Stimulated activated CD4-positive, alpha-beta T cell treated with anti-CD3 and anti-CD28 coated beads, TNF-alpha, amount 100 ng/mL, for 1 hour (primary cell): ENCODE measurements at places on chromosomes 7 and 10.

DNA sequence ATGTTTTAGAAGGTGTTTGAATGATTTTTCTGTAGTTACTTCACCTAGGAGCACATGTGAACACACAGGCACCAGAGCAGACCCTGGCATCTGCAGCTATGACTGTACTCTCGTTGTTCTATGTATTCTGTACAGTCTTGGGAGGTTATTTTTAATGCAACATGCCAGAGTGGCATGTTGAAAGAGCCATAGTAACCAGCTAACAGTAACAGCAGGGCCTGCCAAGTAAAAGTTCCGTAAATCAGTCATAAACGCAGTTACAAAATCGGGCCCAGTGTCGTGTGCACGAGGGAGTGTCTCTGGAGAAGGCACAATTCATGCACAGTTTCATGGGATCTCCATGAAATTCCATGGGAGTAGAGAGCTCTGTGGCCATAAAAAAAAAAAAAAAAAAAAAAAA is 108.3 kb upstream of the CDK6 start:
- no peak for DNase-seq

DNA sequence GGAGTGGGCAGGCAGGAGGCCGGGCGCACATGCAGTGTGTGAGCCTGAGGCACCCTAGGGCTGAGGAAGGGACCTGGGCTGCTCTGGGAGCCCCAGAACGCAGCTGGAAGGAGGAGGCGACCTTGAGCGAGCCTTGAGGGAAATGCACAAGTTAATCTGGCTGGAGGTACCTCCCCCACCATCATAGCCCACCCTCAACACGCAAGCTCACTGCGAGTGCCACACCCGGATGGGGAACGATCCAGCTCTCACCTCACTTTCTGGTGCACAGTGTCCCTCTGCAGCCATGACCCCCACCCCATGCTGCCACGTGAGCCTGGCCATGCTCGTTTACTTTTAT is 162.4 kb upstream of the PPP2R2D start:
- no peak for DNase-seq

DNA sequence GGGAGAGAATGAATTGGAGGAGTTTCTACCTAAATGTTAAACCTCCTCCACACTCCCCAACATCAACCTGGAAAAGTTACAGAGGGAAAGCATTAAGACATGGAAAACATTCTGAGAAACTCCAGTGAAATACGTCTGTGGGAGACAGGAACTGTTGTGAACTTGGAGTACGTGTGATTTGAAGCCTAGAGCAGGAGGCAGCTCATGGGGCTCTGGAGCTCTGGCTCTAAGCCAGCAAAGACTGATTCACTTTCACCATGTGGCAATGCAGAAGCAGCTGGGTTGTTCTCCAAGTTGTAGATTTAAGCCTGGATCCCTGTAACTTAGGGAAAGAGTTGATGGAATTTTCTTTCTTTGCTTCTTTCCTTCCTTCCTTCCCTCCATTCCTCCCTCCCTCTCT is 503.2 kb downstream of the NRG3 start:
- no peak for DNase-seq

DNA sequence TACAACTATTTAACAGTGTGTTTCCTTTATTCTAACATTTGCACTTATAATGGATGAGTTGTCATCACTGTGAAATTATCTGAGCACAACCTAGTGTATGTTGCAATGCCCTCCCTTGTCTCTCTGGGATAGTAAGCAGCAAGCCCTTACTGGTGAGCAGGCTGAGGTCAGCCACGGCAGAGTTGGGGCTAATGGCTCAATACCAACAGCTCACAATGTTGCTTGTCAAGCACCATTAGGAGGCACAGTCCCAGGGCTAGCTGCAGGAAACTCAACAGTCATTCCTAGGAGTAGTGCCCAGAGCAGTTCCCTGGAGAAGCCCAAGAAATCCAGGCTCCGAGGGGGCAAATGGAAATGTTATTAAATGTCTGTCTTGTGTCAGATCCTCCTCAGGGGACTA is 858.4 kb downstream of the GRID1 start:
- no peak for DNase-seq

DNA sequence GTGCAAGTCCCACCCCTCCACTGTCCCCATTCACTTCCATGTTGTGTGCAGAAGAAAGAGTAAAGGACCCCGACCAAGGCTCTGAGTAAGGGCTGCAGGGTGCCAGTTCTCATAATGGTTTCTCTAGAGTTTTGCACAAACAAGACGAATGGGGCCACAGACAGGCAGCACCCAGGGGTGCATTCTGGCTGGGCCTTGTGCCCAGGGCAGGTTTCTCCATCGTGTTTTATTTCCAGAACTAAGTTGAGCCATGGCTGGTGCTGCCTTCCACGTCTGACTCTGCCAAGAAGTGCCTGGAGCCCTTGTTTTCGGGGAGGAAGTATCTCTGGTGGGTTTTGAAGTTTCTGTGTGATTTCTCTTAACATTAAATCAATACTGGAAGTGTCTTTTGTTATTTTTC is 95.0 kb upstream of the SDK1 start:
- no peak for DNase-seq

DNA sequence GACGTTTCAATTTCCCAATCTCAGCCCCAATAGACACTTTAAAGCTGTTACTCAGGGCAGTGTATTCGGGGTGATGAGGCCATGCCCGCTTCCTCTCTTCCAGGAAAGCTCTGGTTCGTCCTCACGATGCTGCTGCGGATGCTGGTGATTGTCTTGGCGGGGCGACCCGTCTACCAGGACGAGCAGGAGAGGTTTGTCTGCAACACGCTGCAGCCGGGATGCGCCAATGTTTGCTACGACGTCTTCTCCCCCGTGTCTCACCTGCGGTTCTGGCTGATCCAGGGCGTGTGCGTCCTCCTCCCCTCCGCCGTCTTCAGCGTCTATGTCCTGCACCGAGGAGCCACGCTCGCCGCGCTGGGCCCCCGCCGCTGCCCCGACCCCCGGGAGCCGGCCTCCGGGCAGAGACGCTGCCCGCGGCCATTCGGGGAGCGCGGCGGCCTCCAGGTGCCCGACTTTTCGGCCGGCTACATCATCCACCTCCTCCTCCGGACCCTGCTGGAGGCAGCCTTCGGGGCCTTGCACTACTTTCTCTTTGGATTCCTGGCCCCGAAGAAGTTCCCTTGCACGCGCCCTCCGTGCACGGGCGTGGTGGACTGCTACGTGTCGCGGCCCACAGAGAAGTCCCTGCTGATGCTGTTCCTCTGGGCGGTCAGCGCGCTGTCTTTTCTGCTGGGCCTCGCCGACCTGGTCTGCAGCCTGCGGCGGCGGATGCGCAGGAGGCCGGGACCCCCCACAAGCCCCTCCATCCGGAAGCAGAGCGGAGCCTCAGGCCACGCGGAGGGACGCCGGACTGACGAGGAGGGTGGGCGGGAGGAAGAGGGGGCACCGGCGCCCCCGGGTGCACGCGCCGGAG is 2.6 kb downstream of the GJD4 start:
- DNase-seq = no peak
